Endodermal cell (in vitro differentiated cells): ENCODE measurements at places on chromosomes 2 and 18. TPM values are rescaled to one million over a fixed set of nuclear protein-coding genes. Genes with fewer than 3 reads are reported as not detected.

DNA sequence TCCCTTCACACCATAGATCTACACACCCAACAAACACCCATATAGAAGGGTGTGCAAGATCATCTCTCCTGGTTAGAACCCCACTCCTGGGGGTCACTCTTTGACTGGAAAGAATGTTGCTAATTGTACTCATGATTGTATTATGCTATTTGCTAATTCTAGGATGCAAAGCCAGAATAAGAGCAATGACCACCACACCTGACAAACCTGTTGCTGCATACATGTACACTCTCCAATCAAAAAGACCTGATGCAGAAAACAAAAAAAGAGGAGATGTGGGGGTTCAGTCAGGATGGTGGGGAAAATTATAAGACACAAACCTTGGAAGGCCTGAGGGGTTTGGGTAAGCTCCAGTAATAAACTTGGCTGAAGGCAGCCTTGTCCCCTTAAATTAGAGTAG lies 36.9 kb upstream of the PDK1 start:
- DNase-seq: no peak

The SPR gene
- total RNA-seq: 15.2 and 15.5 TPM in 2 replicates

The TAF4B gene
- total RNA-seq: 7.7 and 8.7 TPM in 2 replicates

GRCh38 chr18:79211844-79212243 lies 142.7 kb downstream of the ATP9B start:
- no peak for DNase-seq

The UBR3 gene
- 20.0 and 24.8 TPM in 2 replicates for total RNA-seq

DNA sequence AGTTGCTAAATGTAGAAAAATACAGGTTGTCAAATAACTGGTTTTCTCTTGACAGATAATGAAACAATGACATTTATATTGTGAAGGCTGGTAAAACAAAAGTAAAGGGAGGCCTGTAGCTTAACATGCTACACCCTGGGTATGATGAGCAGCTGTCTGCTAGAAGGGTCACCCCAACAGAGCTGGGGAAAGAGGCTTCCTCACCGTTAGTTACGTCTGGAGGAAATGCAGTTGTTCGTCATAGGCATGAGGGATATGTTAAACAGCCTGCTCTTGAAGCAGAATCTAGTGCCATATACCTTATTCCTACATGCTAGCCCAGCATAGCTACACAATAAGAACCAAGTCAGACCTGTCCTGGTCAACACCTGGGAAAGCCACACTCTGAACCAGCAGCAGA lies 49.9 kb downstream of the LPIN2 start:
- DNase-seq: no peak

The EML6 gene
- 0.80 to 2.1 TPM (median 1.1 TPM) in 3 replicates for total RNA-seq

The KIDINS220 gene
- total RNA-seq: 33.4 and 35.2 TPM in 2 replicates

The REG3A gene
- total RNA-seq: not detected in 3 replicates

- no peak for DNase-seq
Observed at GRCh38 chr2:186806591-186806990, 42.4 kb downstream of the ZSWIM2 start.

- DNase-seq: no peak
Observed at GRCh38 chr18:57083485-57083884, 63.4 kb upstream of the BOD1L2 start.

The GPR45 gene
- not detected in 2 replicates for total RNA-seq

- DNase-seq: no peak
Observed at GRCh38 chr2:31246184-31246852, 12.4 kb downstream of the EHD3 start.

The ALK gene
- 0.13 to 0.36 TPM (median 0.35 TPM) in 3 replicates for total RNA-seq

- DNase-seq: no peak
Observed at GRCh38 chr18:46265196-46266156, 161.3 kb downstream of the HAUS1 start.

GRCh38 chr18:65468881-65469280 lies 281.9 kb upstream of the CDH7 start:
- no peak for DNase-seq

DNA sequence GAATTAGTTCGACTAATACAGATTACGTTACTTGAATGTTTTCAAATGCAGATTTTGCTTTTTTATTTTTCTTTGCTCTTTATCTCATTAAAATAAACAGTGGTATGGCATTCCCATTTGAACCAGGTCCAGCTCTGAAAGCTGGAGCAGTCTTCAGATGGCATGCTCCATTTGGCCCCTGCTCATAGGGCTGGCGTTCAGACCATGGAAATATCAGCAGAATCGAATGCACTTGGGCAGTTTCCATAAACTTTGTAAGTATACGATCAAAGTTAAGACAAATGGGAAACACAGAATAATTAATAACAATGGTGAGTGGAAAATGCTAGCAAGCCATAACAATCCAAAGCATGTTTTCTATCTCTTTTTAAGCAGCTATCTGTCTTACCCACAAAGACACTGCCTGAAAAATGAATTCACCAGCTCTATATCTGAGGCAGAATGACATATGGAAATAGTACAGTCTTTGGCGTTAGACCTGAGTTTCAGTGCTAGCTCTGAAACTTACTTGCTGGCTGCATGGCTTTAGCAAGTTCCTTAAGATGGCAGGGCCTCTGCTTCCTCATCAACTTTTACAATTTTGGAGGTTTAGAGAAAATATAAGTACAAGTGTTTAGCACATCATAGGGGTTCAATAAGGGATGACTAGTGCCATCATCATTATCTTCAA lies 131.6 kb downstream of the BCL2 start:
- no peak for DNase-seq

GRCh38 chr2:28247290-28247689 lies 145.4 kb upstream of the FOSL2 start:
- DNase-seq: no peak

The SPATS2L gene
- total RNA-seq: 88.6 and 89.9 TPM in 2 replicates

The CRYGD gene
- 1.1 TPM in 1 of 3 replicates, not detected in the others for total RNA-seq

The FAM161A gene
- 15.1 and 19.0 TPM in 2 replicates for total RNA-seq

- no peak for DNase-seq
Observed at GRCh38 chr2:159713631-159714246, 1.4 kb downstream of the MARCHF7 start.

DNA sequence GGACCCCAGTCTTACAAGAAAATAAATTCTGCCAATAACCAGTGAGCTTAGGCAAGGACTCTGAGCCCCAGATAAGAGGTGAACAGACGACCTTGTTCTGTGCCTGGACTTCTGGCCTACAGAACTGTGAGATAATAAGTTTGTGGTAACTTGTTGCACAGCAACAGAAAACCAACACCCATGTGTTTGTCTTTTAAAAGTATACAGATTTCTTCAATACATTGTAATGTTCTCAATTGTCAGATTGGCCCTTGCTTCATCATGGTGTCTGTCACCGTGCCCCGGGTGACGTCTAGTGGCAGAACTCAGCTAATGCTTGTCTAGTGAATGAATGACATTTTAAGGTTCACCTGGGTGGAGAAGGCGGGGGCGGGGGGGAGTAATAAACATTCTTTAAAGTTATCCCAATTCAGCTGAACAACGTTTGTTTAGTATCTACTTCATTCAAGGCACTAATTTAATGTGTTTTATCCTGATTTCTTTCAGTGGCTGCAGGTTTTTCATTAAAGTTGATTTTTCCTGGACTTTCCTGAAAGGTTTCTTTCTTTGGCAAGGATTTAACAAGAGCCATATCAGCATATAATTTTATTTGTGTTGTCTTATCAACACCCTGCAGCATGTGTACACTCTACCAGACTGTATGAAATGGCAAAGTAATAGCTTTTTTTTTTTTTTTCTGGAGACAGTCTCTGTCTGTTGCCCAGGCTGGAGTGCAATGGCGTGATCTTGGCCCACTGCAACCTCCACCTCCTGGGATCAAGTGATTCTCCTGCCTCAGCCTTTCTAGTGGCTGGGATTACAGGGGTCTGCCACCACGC lies 123.8 kb upstream of the DLX2 start:
- no peak for DNase-seq

- DNase-seq: no peak
Observed at GRCh38 chr2:5391362-5391761, 300.8 kb upstream of the SOX11 start.

The G6PC2 gene
- not detected in 2 replicates for total RNA-seq

GRCh38 chr18:75183524-75183923 lies 25.4 kb downstream of the PTGR3 start:
- peak; percentile 51 for DNase-seq

The SIX3 gene
- total RNA-seq: 5.7 and 7.5 TPM in 2 replicates

DNA sequence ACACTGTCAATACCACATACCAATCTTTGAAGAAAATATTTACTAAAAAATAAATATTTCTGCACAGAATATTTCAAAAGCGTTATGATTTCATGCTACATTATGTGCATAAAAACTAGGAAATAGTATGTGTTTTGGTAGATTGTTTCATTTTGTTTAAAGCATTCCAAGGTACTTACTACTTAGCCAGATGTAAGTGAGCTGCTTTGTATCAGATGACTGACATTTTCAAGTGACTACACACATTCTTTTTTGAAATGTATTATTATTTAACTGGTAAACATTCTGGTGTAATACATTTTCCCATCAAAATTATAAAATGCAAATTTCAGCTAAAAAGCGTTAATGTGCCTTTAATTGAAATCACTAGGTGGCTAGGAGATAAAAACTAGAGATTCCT lies 21.5 kb downstream of the GCA start:
- no peak for DNase-seq

- no peak for DNase-seq
Observed at GRCh38 chr2:168359082-168359481, 97.0 kb upstream of the CERS6 start.

GRCh38 chr2:40824278-40824677 lies 372.4 kb upstream of the SLC8A1 start:
- DNase-seq: no peak

DNA sequence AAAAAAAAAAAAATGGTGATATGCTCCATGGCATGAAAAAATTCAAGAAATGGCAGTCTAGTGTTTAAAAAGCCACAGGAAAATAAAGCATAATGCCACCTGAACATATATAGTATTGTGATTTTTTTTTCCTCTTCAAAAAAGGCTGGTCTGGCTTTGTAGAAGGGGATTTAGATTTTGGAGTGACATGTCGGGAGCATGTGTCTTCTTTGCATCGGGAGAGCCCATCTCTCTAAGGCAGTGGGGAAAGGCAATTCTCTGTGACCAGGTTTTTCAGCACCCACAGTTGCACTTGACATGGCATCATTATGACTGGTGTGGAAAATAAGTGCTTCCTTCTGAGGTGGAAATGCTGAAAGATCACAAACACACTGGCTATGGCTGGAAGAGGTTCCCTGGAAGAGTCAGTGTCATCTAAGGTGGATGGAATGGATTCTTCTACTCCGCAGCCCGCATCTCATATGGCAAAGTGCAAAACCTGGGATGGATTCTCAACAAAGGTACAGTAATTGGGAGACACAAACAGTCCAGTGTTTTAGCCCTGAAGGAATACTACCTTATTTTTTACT lies 172.5 kb downstream of the AGAP1 start:
- peak; percentile 81 for DNase-seq

The MARCO gene
- total RNA-seq: not detected in 3 replicates

- DNase-seq: peak; percentile 79
Observed at GRCh38 chr2:98601532-98602132, 6.7 kb downstream of the COA5 start.

DNA sequence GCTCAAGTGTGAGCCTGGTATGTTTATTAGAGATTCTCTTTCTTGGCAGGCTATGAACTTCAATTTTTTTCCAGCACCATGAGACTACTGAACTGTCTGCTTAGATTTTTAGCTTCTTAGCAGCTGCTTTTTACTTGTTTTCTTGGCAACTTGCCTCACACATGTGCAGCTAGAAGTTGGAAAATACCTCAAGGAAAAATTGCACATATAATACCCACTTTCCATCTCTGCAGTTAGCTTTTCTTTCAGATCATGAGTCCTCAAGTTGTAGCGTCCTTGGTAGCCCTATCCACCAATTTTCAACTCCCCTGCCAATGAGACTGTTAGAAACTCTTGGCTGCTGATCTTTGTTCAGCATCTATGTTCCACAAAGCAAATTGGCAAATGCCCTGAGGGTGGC lies 302.1 kb downstream of the HRH4 start:
- no peak for DNase-seq

- DNase-seq: no peak
Observed at GRCh38 chr18:59605633-59606192, 91.5 kb downstream of the CCBE1 start.

The MREG gene
- 17.8 and 18.3 TPM in 2 replicates for total RNA-seq
